ENCODE measurements at places on chromosomes 12 and 14. TPM values are rescaled to one million over a fixed set of nuclear protein-coding genes. Genes with fewer than 3 reads are reported as not detected.

GPRC5A gene
- polyA plus RNA-seq, result 6.3 TPM

ADAM21 gene
- polyA plus RNA-seq, result 0.28 TPM

ANKS1B gene
- 1.7 TPM for polyA plus RNA-seq

C12orf56 gene
- polyA plus RNA-seq, result 5.2 TPM

TBX5 gene
- polyA plus RNA-seq, result not detected

NFE2 gene
- polyA plus RNA-seq, result not detected

EPS8 gene
- polyA plus RNA-seq, result 33.9 TPM

SERPINA1 gene
- 2,184 TPM for polyA plus RNA-seq

EMP1 gene
- 45.1 TPM for polyA plus RNA-seq
